ENCODE measurements at places on chromosomes 2 and 18. TPM values are rescaled to one million over a fixed set of nuclear protein-coding genes. Genes with fewer than 3 reads are reported as not detected.

KCNG3 gene
- total RNA-seq: 0.07 TPM

GRCh38 chr2:164722616-164723338 lies 101.5 kb upstream of the GRB14 start:
- H3K4me1 ChIP-seq: peaks cover 38% of the 10 kb centered on the region
- H3K36me3 ChIP-seq: no peaks in the 10 kb centered on the region
- H3K4me3 ChIP-seq: no peak overlapping the region
- no peak for DNase-seq
- peak overlapping the region; percentile 38 for H3K27ac ChIP-seq

GRCh38 chr18:54517521-54517920 lies 73.5 kb upstream of the DYNAP start:
- no peak overlapping the region for H3K4me3 ChIP-seq
- no peaks in the 10 kb centered on the region for H3K4me1 ChIP-seq
- no peaks in the 10 kb centered on the region for H3K27me3 ChIP-seq
- no peak overlapping the region for H3K27ac ChIP-seq
- DNase-seq: no peak

GRCh38 chr2:31944828-31945571 lies 65.8 kb downstream of the MEMO1 start:
- no peak for DNase-seq
- H3K4me1 ChIP-seq: no peaks in the 10 kb centered on the region
- no peaks in the 10 kb centered on the region for H3K27me3 ChIP-seq

DNA sequence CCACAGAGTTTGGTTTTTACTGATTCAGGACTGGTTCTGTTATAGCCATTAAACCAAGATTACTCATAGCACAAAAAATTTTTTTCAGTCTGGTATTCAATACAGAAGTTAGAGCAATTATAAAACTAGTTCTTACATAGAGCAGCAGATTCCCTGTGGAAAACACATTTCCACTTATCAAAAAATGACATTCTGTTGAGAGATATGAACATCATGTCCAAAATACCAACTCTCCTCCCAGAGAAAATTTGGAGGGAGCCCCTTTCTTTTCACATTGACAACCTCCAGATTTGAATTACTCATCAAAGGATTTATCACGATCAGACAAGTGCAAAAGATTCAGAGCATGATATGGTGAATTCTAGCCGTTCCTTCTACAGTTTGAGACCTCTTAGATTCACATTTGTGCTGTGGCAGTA lies 126.8 kb upstream of the SERPINE2 start:
- no peak overlapping the region for H3K4me3 ChIP-seq
- H3K27me3 ChIP-seq: no peaks in the 10 kb centered on the region
- DNase-seq: no peak
- H3K27ac ChIP-seq: no peak overlapping the region
- H3K4me1 ChIP-seq: no peaks in the 10 kb centered on the region
